ENCODE measurements at places on chromosomes 13 and 19. TPM values are rescaled to one million over a fixed set of nuclear protein-coding genes. Genes with fewer than 3 reads are reported as not detected.

TUBA3C gene
- not detected for total RNA-seq

OR7C1 gene
- total RNA-seq, result not detected

TMED1 gene
- 10.4 TPM for total RNA-seq

JUNB gene
- 24.9 TPM for total RNA-seq

B3GNT3 gene
- not detected for total RNA-seq

SLC5A5 gene
- 4.3 TPM for total RNA-seq

WTIP gene
- total RNA-seq, result 0.17 TPM

PROZ gene
- total RNA-seq, result not detected

REEP6 gene
- 21.5 TPM for total RNA-seq

CADM4 gene
- 52.4 TPM for total RNA-seq

ZNF665 gene
- 1.1 TPM for total RNA-seq

KIR2DL3 gene
- not detected for total RNA-seq

MEF2B gene
- 1.7 TPM for total RNA-seq

IGFL2 gene
- total RNA-seq, result not detected

C19orf33 gene
- total RNA-seq, result 1.1 TPM

SPACA4 gene
- not detected for total RNA-seq

ZNF181 gene
- total RNA-seq, result 11.4 TPM

LRRC25 gene
- total RNA-seq, result not detected

HSPB6 gene
- total RNA-seq, result 0.49 TPM

ZNF653 gene
- total RNA-seq, result 19.2 TPM
